ENCODE measurements at places on chromosomes 4 and X.

GRCh38 chrX:65999563-66000148, 40.2 kb downstream of the VSIG4 start:
- no peak overlapping the region for H3K4me3 ChIP-seq
- H3K27ac ChIP-seq = no peak overlapping the region
- no peaks in the 10 kb centered on the region for H3K27me3 ChIP-seq
- H3K4me1 ChIP-seq = no peaks in the 10 kb centered on the region

DNA sequence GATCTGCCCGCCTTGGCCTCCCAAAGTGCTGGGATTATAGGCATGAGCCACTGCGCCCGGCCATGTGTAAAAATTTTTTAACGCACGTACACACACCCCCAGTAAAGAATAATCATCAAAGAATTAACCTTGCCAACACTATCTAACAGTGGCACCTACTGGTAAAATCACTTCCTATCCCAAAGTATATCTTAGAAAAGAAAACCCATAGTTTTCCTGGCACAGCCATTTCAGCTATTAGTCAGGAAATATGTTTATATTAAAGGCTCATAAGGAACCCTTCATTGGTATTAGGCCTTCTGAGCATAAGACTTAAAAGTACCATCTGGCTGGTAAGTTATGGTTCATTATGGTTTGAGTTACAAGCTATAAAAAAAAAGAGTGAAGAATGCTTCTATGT, 14.1 kb downstream of the S100G start:
- no peak overlapping the region for H3K27ac ChIP-seq
- no peaks in the 10 kb centered on the region for H3K27me3 ChIP-seq
- DNase-seq = no peak
- no peak overlapping the region for H3K4me3 ChIP-seq

- H3K4me3 ChIP-seq = peak overlapping the region; percentile 31
- peaks cover 26% of the 10 kb centered on the region for H3K4me1 ChIP-seq
- H3K36me3 ChIP-seq = peaks cover 10% of the 10 kb centered on the region
Measured at GRCh38 chr4:127709456-127709855, 20.7 kb upstream of the SLC25A31 start.

DNA sequence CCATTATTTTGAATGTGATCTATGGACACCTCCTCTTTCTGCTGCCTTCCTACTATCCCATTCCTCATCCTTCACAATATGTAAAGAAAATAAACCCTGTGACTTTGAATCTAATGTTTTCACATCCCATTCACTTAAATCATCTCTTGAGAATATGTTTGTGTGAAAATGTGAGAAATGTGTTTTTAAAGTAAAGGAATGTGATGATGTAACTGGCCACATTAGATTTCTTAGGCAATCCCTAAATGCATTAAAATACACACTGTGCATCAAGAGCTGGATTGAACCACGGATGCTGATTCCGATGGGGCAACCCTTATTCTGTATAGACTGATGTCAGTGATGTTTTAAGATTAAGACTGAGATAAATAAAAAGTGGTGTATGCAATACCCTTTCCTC, 558.9 kb upstream of the TENM3 start:
- no peaks in the 10 kb centered on the region for H3K36me3 ChIP-seq
- H3K27me3 ChIP-seq = no peaks in the 10 kb centered on the region
- DNase-seq = no peak
- H3K4me3 ChIP-seq = no peak overlapping the region

- H3K27ac ChIP-seq = 0 out of 2 replicates have a peak overlapping the region, but pooled peaks have one; percentile 19
- H3K36me3 ChIP-seq = peaks cover 4% of the 10 kb centered on the region
Measured at GRCh38 chr4:140066031-140066930, 87.7 kb downstream of the MAML3 start.

- no peak overlapping the region for H3K4me3 ChIP-seq
- H3K27me3 ChIP-seq = no peaks in the 10 kb centered on the region
- no peak for DNase-seq
- no peaks in the 10 kb centered on the region for H3K4me1 ChIP-seq
Measured at GRCh38 chrX:17788439-17788838, 51.1 kb downstream of the SCML1 start.

DNA sequence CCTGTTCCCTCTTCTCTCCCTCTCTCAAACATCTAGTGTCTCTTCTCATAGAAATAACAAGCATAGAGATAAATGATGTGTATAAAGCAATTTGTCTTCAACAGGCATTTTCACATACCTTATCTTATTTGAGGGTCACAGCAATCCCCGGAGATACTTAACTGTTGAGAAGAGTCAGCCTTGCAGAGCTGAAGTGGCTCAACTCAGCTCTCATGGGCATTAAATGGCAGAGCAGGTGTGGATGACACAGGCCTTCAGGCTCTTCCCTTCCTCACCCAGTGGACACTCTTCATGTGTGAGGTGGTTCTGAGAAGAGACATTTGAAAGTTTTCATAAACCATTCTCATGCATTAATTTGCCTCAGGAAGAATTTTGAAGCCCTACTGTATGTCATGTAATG, 134.2 kb downstream of the AFF2 start:
- no peak overlapping the region for H3K27ac ChIP-seq
- no peaks in the 10 kb centered on the region for H3K36me3 ChIP-seq
- H3K27me3 ChIP-seq = no peaks in the 10 kb centered on the region

GRCh38 chr4:1554876-1555265, 129.2 kb downstream of the FAM53A start:
- peak; percentile 31 for DNase-seq
- H3K27me3 ChIP-seq = peaks cover 77% of the 10 kb centered on the region
- no peak overlapping the region for H3K4me3 ChIP-seq
- no peaks in the 10 kb centered on the region for H3K4me1 ChIP-seq

GRCh38 chr4:122901247-122902010, 21.0 kb downstream of the NUDT6 start:
- DNase-seq = no peak
- H3K27me3 ChIP-seq = no peaks in the 10 kb centered on the region
- H3K27ac ChIP-seq = no peak overlapping the region
- no peak overlapping the region for H3K4me3 ChIP-seq

- no peak overlapping the region for H3K4me3 ChIP-seq
- no peak overlapping the region for H3K27ac ChIP-seq
- no peak for DNase-seq
- no peaks in the 10 kb centered on the region for H3K4me1 ChIP-seq
Measured at GRCh38 chr4:10762561-10762960, 78.0 kb upstream of the CLNK start.

DNA sequence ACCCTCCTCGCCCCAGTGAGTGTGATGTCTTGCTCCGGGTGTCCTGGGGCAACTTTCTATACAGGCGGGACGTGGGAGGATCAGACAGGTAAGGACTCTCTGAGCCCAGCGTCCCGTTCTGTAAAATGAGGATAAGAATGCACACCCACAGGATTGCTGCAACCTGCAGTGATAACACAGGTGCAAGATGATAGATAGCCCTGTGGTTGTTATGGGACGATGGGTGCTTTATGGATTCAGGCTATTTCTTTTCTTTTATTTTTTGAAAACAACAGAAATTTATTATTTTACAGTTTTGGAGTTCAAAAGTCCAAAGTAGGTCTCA, 28.6 kb downstream of the BEX3 start:
- H3K4me1 ChIP-seq = peaks cover 6% of the 10 kb centered on the region
- no peak for DNase-seq

DNA sequence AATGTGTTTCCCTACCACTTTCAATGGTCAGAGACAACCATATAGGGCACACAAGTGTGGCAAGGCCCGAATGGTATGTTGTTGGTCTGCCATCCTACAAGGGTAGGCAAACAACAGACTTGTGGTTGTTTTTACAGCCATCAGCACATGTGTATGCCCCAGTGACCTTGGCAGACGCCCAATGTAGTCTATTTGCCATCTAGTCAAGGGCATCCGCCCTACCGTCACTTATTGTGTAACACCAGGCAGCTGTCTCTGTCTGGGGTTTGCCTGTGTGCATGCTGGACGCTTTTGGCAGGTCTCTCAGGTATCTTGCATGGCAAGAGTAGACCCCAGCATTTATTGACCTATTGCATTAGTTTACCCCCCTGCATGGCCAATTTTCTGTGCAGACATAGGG, 1145.5 kb upstream of the POU3F4 start:
- no peaks in the 10 kb centered on the region for H3K4me1 ChIP-seq
- no peak overlapping the region for H3K4me3 ChIP-seq
- H3K27me3 ChIP-seq = no peaks in the 10 kb centered on the region
- no peak overlapping the region for H3K27ac ChIP-seq

DNA sequence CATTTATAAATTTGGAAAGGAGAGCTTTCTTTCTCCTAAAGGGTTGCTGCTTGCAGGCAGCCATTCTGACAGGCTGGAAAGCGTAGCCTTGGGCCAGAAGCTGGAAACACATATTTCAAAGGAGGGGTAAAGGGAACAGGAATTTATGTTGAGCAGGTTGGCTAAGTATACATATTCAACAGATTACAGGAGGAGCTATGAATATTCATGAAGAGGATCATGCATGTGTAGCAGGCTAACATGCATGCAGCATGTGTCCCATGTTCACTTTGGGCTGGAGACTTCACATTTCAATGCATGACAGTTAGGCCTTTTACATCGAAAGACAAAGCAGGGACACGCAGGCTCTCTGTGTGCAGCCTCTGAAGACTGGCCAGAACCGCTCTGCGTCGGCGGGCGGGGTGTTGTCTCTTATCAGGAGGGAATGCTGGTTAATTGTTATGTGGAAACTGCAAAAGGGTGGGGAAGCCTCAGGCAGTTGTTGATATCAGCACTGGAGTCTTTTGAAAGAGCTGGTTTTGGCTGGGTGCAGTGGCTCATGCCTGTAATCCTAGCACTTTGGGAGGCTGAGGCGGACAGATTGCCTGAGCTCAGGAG, 31.5 kb downstream of the CASP3 start:
- no peaks in the 10 kb centered on the region for H3K27me3 ChIP-seq
- no peak overlapping the region for H3K4me3 ChIP-seq
- H3K27ac ChIP-seq = no peak overlapping the region
- no peaks in the 10 kb centered on the region for H3K36me3 ChIP-seq
- no peak for DNase-seq

GRCh38 chrX:14920196-14920595, 47.0 kb downstream of the MOSPD2 start:
- no peak overlapping the region for H3K27ac ChIP-seq
- H3K27me3 ChIP-seq = no peaks in the 10 kb centered on the region
- H3K36me3 ChIP-seq = no peaks in the 10 kb centered on the region

DNA sequence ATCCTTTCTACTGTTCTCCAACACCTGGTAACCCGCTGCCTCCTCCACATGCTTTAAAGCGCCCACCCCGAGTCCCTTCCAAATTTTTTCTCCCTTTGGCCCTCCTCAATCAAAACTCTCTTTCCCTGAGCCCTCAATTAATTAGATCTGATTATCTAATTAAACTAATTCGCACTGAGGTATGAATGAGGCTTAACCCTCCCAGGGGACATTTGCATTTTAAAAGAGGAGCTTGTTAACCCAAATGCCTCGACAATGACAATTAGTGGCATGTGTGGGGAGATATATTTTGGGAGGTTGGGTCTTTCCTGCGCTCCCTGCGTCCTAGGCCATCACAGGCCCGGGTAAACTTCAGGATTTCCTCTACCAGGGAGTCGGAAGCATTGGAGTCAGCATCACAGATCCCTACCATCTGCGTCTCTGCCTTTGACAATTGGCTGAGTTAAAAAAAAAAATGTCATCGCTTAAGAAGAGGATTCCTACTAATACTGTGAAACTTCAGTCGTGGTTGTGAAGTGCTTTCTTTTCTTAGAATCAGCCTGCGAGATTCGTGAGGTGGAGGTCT, 50.6 kb downstream of the TENM3 start:
- no peak for DNase-seq
- no peaks in the 10 kb centered on the region for H3K36me3 ChIP-seq
- H3K27me3 ChIP-seq = peaks cover 15% of the 10 kb centered on the region
- H3K27ac ChIP-seq = no peak overlapping the region
- H3K4me1 ChIP-seq = no peaks in the 10 kb centered on the region

- no peaks in the 10 kb centered on the region for H3K4me1 ChIP-seq
- H3K4me3 ChIP-seq = no peak overlapping the region
- no peak overlapping the region for H3K27ac ChIP-seq
- no peaks in the 10 kb centered on the region for H3K36me3 ChIP-seq
Measured at GRCh38 chrX:124388562-124388961, 42.2 kb downstream of the SH2D1A start.

GRCh38 chr4:22824091-22824490, 131.4 kb downstream of the GBA3 start:
- DNase-seq = no peak
- no peaks in the 10 kb centered on the region for H3K4me1 ChIP-seq
- no peaks in the 10 kb centered on the region for H3K36me3 ChIP-seq
- H3K4me3 ChIP-seq = no peak overlapping the region

- no peak overlapping the region for H3K27ac ChIP-seq
- H3K27me3 ChIP-seq = no peaks in the 10 kb centered on the region
- H3K4me1 ChIP-seq = no peaks in the 10 kb centered on the region
- DNase-seq = no peak
- no peak overlapping the region for H3K4me3 ChIP-seq
Measured at GRCh38 chrX:2658585-2659292, 32.4 kb upstream of the CD99 start.

DNA sequence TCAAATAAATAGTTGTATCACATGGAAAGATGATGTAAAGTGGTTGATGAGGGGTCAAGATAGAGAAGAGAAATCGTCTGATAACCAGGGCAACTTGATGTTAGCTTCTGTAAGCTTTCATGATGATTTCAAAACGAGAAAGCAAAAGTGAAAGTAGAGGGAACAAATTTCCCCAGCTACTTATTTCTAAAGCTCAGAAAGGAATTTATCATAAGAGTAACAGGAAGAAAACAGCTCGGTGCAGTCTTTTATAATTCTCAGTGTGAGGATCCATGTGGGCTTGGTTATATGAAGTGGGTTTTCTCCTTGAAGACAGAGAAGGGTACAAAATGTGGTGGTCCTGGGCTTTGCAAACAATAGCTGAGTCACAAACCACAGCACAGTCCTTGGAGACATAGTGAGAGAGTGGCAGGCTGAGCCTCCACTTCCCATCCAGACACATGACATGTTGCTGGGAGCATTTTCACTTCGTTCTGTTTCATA, 32.1 kb upstream of the GLRA2 start:
- no peaks in the 10 kb centered on the region for H3K4me1 ChIP-seq
- no peak for DNase-seq
- H3K4me3 ChIP-seq = peak overlapping the region; percentile 41
- no peaks in the 10 kb centered on the region for H3K36me3 ChIP-seq
- no peaks in the 10 kb centered on the region for H3K27me3 ChIP-seq
- no peak overlapping the region for H3K27ac ChIP-seq

- no peaks in the 10 kb centered on the region for H3K4me1 ChIP-seq
- no peaks in the 10 kb centered on the region for H3K36me3 ChIP-seq
- DNase-seq = no peak
- H3K27me3 ChIP-seq = no peaks in the 10 kb centered on the region
- no peak overlapping the region for H3K4me3 ChIP-seq
Measured at GRCh38 chrX:76184276-76184675, 11.4 kb downstream of the PBDC1 start.

DNA sequence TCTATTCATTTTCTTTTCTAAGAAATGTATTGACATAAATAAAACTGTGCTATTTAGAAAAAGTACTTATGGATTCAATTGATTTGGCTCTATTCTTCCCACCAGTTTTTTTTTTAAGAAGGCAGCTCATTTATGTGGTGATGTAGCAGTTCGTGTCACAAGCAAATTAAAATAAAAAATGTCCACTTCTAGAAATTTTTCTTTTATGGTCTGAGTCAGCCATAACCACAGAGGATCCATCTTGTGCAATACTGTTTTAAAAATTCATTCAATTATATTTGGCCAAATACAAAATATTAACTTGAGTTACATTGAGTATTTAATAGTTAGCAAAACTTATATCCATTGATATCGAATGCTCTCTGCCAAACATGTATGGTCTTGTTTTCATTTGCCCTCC, 207.9 kb upstream of the FAT1 start:
- H3K36me3 ChIP-seq = no peaks in the 10 kb centered on the region
- H3K4me1 ChIP-seq = peaks cover 7% of the 10 kb centered on the region
- DNase-seq = no peak
- no peaks in the 10 kb centered on the region for H3K27me3 ChIP-seq

- no peaks in the 10 kb centered on the region for H3K4me1 ChIP-seq
- H3K27ac ChIP-seq = no peak overlapping the region
- H3K27me3 ChIP-seq = no peaks in the 10 kb centered on the region
Measured at GRCh38 chr4:87749883-87750282, 49.5 kb upstream of the IBSP start.

Measured in PC-9 (cell line).